ENCODE measurements at places on chromosomes 7 and 10.

DNA sequence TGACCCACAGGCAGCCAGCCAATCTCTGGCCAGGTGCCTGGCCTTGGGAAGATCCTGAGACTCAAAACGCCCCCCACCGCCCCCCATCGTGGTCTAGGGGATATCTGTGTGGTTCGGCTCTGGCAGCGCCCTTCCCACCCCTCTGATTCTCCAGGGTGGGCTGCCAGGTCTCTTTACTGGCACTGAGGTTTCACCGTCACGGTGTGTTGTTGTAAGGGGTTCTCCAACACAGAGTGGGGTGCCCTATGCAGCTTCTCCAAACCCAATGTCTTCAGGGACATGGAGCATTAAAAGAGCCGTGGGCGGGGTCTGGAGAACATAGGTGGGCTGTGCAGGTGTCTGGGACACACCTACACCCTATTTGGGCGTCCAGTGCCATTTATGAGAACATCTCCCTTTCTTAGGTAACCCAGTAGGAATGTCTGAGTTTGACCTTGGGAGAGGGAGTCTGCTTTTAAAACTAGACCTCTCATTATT is 1.5 kb downstream of the MAFK start:
- DNase-seq: no peak

- no peak for DNase-seq
These were observed 1.8 kb upstream of the ZNF503 start for GRCh38 chr10:75403144-75403938.

GRCh38 chr10:22152403-22152802 is 65.4 kb downstream of the EBLN1 start:
- no peak for DNase-seq

- no peak for DNase-seq
These were observed 20.3 kb upstream of the TIAL1 start for GRCh38 chr10:119616882-119617570.

GRCh38 chr10:114399576-114399975 is 4.7 kb downstream of the AFAP1L2 start:
- DNase-seq: no peak

DNA sequence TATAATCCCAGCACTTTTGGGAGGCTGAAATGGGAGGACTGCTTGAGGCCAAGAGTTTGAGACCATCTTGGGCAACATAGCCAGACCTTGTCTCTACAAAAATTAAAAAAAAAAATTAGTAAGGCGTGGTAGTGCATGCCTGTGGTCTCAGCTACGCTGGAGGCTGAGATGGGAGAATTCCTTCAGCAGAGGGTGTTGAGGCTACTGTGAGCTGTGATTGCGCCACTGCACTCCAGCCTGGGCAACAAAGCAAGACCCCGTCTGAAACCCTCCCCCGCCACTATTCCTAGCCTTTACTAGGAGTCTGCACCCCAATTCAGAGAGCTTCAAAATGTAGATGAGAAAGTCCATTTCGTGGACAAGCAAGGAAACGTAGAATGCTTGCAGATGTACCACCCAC is 95.2 kb downstream of the PRPF18 start:
- no peak for DNase-seq

DNA sequence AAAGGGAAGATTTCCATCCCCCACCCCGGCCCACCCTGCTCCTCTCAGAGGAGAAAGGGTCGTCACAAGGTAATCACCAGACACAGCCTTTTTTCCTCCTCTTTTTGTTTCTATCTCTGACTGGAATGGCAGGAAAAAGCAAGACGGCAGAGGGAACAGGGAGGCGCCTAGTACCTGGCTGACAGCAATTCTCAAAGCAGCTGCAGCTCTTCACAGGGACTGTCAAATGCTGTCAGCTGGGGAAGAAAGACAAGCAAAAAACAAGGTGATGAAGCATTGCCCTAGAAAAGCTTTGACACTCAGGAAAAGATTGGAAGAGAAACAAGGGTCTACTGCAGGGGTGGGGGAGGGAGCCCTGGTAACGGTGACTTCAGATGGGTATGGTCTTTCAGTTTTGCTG is 52.7 kb downstream of the GNA12 start:
- DNase-seq: no peak

DNA sequence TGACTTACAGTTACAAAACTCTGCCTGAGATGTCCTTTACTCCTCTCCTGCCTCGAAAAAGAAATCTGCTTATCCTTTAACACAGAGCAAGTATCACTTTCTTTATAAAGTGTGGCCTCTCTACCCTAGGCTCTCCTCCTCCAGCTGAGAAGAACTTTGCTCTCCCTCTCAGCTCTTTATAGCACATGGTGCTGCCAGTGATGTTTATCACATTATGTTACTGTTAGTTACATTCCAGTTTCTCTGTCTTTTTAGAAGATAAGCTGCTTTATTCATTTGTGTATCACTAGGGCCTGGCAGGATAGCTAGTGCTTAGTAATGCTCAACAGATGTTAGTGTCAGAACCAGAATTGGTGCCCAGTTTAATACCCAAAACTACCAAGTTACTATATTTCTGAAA is 41.1 kb upstream of the TMEM229A start:
- no peak for DNase-seq

GRCh38 chr7:155750255-155751125 is 61.8 kb downstream of the SHH start:
- DNase-seq: no peak

DNA sequence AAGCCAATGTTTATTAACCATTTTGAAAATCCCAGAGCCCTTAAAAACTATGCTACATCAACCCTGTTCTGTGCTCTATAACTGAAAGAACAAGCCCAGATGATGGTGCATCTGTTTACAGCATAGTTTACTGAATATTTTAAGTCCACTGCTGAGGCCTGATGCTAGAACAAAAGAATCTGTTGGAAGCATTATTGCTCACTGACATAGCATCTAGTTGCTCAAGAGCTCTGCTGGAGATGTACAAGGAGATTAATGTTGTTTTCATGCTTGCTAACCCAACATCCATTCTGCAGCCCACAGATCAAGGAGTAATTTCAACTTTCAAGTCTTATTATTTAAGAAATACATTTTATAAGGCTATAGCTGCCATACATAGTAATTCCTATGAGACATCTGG is 181.3 kb upstream of the FEZF1 start:
- DNase-seq: no peak

DNA sequence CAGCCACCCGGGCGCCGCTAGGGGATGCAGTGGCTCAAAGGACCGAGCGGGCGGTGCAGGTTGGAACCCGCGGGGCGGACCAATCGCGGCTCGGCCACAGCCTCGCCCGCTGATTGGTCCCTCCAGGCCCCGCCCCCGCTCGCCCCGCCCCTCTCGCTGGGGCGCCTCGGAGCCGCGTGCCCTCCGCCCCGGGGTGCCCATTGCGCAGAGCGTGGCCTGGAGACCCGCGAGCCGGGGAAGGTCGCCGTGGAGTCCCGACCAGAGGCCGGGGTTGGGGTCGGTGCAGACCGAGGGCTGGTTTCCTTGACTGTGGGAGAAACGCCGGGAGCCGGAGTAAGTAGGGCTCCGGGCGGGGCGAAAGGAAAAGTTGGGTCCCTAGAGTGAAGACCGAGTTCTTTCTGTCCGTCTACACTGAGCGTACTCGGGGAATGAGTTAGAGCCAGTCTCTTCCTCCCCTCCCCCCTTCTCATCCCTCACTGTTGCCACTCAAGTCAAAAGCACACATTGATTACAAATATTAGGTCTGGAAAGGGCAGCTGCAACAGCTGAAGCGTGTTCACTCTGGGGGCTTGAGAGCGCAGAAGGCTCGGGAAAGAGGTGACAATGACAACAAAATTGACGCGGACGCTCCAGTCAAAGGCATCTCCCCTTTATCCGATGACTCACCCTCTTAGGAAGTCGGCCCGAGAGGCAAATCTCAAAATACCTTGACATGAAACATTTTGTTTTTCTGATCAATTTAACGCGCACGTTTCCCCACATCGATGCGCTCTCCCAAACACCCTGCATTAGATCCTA is 843 bp upstream of the GATA3 start:
- DNase-seq: peak; percentile 86

DNA sequence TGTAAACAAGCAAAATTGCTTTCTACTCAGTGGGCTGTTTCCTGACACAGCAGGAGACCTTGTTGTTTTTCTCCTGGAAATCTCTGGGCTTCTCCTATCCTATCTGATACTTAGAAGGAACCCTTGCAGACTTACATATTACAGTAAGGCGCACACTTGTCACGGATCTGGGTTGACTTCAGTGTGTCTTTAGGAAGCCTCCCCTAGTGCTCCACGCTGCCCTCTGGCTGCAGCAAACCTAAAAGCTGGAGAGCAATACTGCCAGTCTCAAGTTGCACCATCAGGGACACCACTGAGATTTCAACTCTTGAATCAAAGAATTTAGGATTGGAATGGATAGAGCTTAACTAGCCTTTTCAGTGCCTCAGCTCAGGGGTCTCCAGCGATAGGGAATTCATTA is 495.3 kb downstream of the LRMDA start:
- DNase-seq: no peak

- no peak for DNase-seq
These were observed 371.9 kb downstream of the PHF14 start for GRCh38 chr7:11345621-11346020.

- no peak for DNase-seq
These were observed 30.2 kb upstream of the ABI1 start for GRCh38 chr10:26890956-26891355.

GRCh38 chr7:22111661-22112060 is 166.0 kb upstream of the CDCA7L start:
- DNase-seq: no peak

DNA sequence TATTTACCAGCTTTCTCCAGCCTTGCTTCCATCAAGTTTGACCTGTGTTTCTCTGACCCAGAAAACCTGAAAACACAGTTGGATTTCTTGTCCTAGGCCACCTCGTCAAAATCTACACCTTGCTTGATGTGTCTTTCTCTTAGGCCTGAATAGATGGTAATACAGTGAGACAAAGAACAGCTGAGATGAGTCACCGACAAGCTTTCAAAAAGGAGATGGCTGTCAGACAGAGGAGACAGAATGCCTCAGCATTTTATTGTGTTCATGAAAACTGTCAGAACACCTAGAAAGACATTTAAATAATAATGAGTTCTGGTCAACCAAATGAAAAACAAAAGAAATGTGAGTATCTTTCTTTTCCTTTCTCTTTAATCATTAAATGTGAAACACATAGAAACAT is 119.7 kb upstream of the SORCS1 start:
- no peak for DNase-seq

DNA sequence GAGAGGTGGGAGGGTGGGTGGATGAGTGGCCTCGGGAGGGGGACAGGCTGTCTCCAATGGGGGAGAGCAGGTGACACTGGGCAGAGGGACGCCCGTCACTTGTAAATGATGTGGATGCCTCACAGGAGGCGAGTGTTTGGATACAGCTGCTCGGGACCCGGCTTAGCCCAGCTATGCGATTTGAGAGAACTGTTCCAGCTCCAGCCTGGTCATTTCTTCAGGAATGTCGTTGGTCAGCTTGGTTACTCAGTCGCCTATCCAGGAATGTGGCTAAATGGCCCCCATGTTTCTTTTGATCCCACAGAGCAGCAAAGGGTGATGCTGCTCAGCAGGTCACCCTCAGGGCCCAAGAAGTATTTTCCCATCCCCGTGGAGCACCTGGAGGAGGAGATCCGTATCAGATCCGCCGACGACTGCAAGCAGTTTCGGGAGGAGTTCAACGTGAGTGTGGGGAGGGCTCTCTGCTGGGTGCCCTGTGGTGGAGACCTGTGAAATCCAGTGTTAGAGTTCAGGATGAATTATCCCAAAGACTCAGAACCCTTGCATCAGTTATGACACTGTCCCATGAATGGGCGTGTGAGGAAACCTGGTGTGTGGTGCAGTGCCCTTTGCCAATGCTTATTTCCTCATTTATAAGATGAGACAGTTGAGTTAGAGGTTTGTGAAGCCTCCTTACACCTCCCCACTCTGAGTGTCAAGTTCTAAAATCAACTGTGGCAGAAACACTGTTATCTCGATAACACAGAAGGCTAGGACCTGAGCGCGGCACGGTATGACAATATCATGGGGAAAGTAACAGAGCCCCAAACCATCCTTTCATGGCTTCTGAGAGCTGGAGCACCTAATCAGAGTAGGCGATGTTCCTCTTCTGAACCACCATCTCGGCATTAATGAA is 76.8 kb downstream of the MKI67 start:
- DNase-seq: no peak

DNA sequence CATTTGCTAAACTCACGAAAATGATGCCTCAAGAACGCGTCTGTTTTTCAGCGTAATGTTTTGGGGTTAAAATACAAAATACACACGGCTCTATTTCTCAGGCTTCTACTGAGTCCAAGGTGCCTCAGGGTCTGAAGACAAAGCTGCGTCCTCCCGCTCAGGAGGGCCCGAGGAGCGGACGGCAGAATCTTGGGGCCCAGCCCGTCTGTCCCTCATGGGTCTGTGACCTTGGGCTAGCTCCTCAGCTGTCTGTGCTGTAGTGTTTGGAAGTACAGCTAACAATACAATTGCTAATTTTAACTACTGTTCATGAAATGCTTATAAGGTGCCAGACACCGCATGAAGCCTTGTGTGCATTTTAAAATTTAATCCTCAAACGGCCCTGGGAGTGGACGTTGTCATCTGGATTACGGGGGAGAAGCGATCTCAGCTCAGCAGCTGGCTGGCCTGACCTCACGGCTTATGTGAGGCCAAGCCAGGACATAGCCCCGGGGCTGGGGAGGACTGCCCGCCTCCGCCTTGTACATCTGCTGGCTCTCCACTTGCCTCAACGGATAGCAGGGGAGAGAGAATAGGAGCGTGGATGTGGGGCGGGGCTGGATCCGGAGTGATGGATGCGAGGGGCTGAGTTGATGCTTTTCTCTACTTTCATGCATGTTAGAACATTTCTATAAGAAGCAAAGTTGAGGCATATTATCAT is 357.4 kb downstream of the GLRX3 start:
- DNase-seq: no peak

- DNase-seq: no peak
These were observed 25.7 kb upstream of the ENTPD1 start for GRCh38 chr10:95730233-95730632.

GRCh38 chr7:45922810-45923209 is 1.7 kb upstream of the IGFBP3 start:
- no peak for DNase-seq

GRCh38 chr7:94431619-94432280 is 37.1 kb downstream of the COL1A2 start:
- no peak for DNase-seq

- DNase-seq: no peak
These were observed 342.0 kb upstream of the PODXL start for GRCh38 chr7:131898418-131898817.

- peak; percentile 89 for DNase-seq
These were observed 671 bp upstream of the PAXIP1 start for GRCh38 chr7:155003376-155004214.

GRCh38 chr10:21285742-21286331 is 239.6 kb downstream of the SKIDA1 start:
- no peak for DNase-seq

DNA sequence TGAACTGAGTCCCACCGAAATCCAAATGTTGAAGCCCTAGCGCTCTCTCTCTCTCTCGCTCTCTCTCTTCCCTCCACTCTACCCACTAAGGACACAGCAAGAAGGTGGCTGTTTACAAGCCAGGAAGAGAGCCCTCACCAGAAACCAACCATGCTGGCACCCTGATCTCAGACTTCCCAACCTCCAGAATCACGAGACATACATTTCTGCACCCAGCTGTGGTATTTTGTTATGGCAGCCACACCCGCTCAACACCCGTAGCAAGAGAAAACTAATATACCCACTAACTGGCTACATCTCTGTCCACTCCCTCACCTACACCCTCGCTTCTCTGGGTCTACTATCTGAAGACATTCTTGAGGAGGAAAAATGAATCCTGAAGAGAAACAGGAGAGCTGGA is 54.8 kb downstream of the CREB3L2 start:
- no peak for DNase-seq

GRCh38 chr10:80460399-80461207 is 6.5 kb downstream of the TSPAN14 start:
- DNase-seq: no peak

GRCh38 chr7:2971914-2972834 is 71.5 kb downstream of the CARD11 start:
- DNase-seq: no peak
